GM12864 (cell line): ENCODE measurements at places on chromosomes 12 and 14.

GRCh38 chr14:92058006-92058917 is 18.4 kb upstream of the TRIP11 start:
- DNase-seq: no peak

DNA sequence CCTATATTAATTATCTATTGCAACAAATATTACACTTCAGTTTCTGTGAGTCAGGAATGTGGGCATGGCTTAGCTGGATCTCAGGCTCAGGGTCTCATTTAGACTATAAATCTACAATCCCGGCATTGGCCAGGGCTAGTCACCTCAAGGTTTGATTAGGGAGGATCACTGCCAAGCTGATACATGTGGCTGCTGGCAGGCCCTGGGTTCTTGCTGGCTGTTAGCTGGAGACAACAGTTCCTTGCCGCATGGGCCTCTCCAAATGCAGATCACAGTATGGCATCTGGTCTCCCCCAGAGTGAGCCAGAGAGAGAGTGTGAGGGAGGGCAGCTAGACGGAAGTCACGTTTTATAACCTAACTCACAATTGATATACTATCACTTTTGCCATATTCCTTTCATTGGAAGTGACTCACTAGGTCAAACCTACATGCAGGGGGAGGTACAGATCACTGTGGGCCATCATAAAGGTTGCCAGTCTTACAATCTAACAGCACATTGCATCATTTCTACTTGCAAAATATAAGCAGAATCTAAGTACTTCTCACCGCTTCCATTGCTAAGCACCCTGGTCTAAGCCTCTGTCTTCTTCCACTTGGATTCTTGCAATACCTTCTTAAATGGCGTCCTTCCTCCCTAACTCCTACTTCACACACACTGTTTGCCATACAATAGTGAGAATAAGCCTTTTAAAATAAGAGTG is 174.0 kb upstream of the ARHGAP5 start:
- no peak for DNase-seq

GRCh38 chr12:59086126-59086525 is 165.8 kb upstream of the LRIG3 start:
- DNase-seq: no peak

- no peak for DNase-seq
These were observed 128.5 kb upstream of the ATF1 start for GRCh38 chr12:50635364-50635763.

DNA sequence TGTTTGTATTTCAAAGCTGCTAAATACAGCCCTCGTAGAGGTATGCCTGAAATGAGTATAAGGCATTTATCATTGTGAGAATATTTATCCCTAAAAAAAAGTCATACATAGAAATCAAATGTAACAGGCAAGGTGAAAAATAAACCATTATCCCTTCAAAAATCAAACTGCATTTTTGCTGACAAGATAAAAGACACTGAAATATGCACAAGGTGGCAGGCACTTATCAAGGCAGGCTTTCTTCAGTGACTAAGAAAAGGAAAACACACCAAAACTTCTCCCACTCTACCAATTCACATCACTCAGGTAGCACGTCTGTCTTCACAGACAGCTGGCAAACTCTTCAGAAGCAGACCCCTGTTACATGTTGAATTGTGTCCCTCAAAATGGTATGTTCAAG is 23.6 kb downstream of the ARMH4 start:
- DNase-seq: no peak

DNA sequence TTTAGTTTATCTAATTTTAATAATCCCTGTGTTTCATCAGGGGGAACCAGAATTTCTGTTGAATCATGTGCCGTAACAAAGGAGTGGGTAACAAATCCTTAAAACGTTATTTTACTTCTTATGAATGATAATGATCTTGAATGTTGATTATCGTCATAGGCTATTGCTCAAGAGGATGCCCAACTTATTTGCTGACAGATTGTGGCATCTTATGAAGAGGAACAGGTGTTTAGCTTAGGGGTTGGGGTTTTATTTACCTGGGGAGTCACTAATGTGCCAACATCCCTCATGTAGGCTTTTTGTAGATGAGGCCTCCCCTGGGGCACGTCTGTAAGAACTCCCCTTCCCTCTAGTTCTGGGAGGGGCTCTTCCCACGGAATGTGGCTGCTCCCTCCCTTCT is 32.4 kb upstream of the TMX1 start:
- no peak for DNase-seq

DNA sequence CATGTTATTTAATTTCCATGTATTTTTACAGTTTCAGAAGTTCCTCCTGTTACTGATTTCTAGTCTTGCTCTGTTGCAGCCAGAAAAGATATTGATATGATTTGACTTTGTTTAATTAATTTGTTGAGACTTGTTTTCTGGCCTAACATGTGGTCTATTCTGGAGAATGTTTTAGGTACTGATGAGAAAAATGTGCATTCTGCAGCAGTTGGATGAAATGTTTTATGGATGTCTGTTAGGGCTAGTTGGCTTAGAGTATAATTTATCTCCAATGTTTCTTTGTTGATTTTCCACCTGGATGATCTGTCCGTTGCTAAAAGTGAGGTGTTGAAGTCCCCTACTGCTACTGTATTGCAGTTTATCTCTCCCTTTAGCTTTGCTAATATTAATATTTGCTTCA is 54.4 kb downstream of the GPR137C start:
- DNase-seq: no peak

DNA sequence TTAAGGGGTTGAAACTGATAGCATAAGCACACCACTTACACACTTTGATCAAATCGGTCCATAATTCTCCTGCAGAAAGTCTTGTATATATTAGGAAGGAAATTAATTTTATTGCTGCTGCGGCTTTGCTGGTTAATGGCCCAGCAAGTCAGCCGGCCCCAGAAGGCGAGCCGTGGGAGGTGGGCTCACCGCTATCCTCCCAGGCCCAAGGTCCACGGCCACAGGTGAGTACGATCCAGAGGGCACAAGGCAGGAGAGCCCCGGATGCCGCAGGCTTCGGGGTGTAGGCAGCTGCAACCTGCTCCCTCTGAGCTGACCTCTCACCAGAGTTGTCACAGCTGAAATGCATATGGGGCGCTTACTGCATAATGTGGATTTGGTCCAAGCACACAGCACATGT is 165.7 kb downstream of the TBX5 start:
- no peak for DNase-seq
